ENCODE measurements at places on chromosomes 7 and 10. TPM values are rescaled to one million over a fixed set of nuclear protein-coding genes. Genes with fewer than 3 reads are reported as not detected.

Gene HYCC1
- total RNA-seq: 30.8 TPM

Gene VOPP1
- total RNA-seq: 23.5 TPM

Gene TYSND1
- 4.7 TPM for total RNA-seq

Gene PTF1A
- not detected for total RNA-seq

Gene TDRD1
- total RNA-seq: 0.52 TPM

Gene INMT
- total RNA-seq: 35.5 TPM

Gene C7orf33
- total RNA-seq: not detected

Gene LIPN
- total RNA-seq: not detected
